NCI-H226 (cell line): ENCODE measurements at places on chromosomes 4 and X.

DNA sequence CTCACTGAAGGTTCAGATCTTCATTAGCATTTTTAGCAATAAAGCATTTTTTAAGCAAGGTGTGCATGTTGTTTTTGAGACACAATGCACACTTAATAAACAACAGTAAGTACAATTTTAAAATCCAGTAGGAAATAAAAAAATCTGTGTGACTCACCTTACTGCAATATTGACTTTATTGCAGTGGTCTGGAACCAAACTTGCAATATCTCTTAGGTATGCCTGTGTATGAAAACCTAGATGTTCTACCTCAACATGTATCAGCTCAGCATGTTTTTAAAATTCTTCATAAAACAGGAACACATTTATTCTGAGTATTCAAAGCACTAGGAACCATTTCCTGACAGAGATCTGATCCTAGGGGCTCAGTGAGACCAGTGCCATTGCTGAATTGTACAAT is 26.7 kb downstream of the NR0B1 start:
- DNase-seq: no peak

DNA sequence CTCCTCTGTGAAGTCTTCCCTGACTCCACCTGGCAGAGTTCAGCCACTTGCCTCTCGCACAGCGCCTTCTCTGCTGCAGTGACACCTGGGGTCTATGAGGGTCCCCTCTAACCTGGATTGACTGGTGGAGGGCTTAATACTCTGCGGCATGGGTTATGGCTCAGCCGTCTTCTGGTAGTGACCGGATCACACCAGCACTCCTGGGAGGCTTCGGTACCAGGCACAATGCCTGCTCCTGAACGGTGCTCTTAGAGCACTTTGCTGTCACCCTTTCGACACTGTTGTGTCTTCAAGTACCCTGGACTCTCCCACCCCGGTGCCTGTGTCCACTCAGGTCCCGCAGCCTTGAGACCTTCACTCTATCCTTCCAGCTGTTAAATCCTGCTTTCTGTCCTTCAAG is 50.0 kb downstream of the C4orf50 start:
- DNase-seq: no peak

DNA sequence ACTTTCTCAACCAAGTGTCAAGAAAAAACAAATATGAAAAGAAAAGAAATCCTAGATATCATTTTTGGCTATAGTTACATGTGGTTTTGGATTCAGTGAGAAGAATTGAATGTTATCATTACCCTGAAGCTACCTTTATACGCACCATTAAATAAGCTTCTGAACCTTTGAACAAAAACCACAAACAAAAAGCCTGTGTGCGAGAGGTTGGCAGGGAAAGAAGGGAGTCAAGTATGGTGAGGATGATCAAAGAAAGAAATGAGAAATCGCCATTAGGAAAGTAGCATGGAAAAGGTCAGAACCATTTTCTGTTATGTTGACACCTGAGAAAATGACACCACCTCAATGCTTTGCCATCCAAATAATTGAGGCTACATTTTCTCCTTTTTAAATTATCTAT is 1.2 kb upstream of the SLC7A11 start:
- peak; percentile 27 for DNase-seq

- DNase-seq: no peak
Observed at GRCh38 chr4:3225071-3225850, 23.7 kb upstream of the MSANTD1 start.

DNA sequence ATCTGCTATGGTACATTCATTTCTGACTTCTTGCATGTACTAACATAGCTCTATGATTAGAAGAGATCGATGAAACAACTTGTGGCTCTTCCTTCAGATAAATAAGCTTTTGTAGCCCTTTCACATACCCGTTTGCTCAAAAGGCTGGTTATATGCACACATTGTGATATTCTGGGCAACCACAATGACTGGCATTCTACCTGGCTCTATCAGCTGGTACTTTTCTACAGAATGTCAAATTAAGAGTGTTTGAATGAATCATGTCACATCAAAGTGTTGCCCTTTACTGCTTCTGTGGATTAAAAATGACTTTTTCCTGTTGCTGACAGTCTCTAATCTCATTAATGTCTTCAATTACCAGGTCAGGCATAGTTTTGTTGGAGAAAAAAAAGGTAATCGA is 11.6 kb downstream of the PGRMC1 start:
- DNase-seq: no peak
